ENCODE measurements at places on chromosomes 6 and 20.

- no peak for DNase-seq
These were observed 3.3 kb downstream of the FGD2 start for GRCh38 chr6:37008484-37009465.

GRCh38 chr6:19434065-19434464 is 403.1 kb upstream of the ID4 start:
- no peak for DNase-seq

- DNase-seq: no peak
These were observed 294.5 kb downstream of the ZFAND3 start for GRCh38 chr6:38113825-38114576.

GRCh38 chr6:54255886-54256285 is 52.4 kb upstream of the TINAG start:
- DNase-seq: no peak

DNA sequence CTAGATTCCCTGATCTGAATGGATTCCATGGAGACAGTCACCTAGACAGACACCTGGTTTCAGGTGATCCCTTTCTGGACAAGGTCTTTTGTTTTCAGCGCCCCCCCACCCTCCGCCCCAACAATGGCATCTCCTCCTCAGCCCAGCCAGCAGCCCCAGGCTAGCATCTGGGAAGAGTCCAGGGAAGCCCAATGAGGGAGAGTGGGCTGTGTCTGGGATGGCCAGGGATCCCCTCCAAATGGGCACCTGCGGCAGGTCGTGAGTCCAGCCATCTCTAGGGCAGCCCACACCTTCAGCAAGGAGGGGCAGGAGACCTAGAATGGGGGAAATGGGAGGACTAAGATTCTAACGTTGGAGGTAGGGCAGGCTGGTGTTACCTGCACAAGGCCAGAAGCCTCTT is 1.2 kb upstream of the SLC24A3 start:
- no peak for DNase-seq

DNA sequence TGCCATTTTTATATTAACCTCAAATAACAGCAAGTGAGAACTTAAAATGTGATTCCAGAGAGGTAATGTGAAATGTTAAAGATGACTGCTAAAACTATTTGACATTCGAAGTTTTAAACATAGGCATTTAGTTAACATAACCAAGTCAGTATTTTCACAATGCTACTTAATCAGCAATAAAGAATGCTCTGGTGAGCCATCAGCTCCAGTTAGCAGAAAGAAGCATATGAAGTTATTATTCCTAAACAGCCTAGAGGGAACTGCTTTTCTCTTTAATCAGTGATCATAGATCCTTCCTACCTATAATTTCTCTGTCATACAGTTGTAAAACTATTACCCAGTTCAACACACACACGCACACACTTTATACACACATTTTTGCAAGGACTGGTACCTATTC is 60.1 kb downstream of the MMS22L start:
- no peak for DNase-seq

- no peak for DNase-seq
These were observed 154.1 kb downstream of the FOXA2 start for GRCh38 chr20:22430154-22430745.

GRCh38 chr6:39407446-39407993 is 85.0 kb upstream of the KCNK16 start:
- no peak for DNase-seq

GRCh38 chr6:130377371-130377770 is 11.6 kb downstream of the TMEM200A start:
- no peak for DNase-seq

DNA sequence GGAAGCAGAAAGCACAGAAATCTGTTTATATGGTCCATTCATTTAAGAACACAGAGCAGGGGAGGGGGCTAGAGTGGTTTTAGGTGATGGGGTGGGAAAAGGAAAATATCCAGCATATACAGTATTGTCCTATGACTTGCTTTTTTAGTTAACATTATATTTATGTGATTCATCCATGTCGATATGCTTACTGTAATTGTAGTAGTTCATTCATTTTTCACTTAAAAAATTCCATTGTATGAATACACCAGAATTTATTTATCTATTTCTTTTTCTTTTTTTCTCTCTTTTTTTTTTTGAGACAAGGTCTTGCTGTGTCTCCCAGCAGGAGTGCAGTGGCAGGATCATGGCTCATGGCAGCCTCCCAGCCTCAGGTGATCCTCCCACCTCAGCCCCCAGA is 9.6 kb upstream of the PRIM2 start:
- DNase-seq: no peak

DNA sequence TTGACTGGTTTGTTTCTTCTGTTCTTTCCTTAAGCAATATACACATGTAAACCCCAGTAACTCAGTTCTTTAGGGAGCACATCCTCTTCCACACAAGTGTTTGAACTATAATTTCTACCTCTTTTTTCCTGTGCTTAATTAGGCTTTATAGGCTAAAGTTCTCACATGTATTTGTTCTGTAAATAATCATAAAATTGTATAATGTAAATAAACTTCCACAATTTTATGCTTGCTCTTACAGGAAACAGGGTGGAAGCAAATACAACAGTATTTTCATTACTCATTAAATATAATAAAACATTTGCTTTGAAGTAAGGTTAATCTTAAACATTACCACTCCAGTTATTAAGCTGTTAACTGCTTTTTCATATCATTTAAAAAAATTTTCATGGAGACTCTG is 26.9 kb downstream of the GPRC6A start:
- DNase-seq: no peak

DNA sequence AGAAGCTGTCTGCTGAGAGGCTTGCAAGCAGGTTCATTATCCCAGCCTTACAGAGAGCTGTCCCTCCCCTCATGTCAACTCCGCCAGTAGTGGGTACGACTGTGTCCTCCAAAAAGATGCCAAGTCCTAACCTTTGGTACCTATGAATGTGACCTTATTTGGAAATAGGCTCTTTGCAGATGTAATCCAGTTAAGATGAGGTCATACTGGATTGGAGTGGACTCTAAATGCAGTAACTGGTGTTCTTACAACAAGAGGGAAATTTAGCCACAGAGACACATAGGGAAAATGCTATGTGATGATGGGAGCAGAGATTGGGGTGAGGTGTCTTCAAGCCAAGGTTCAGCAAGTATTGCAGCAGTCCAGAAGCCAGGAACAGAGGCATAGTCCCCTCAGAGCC is 90.8 kb upstream of the FOXP4 start:
- DNase-seq: no peak

DNA sequence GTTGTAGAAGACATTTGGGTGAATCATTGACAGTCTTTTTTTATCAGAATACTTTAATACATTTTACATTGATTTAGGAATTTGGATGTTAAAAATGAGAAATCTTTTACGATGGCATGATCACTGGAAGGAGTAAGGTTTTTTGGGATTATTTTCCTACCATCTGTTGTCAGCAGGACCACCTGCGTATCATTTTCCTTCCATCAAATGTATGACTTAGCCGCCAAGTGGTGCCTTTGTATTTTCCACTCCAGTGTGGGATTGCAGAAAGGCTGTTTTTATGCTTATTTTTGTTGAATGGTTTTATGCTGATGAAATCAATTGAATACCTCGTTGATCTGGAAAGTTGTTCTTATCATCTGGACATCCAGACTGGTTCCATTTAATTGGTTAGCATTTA is 35.8 kb downstream of the AKAP12 start:
- no peak for DNase-seq

DNA sequence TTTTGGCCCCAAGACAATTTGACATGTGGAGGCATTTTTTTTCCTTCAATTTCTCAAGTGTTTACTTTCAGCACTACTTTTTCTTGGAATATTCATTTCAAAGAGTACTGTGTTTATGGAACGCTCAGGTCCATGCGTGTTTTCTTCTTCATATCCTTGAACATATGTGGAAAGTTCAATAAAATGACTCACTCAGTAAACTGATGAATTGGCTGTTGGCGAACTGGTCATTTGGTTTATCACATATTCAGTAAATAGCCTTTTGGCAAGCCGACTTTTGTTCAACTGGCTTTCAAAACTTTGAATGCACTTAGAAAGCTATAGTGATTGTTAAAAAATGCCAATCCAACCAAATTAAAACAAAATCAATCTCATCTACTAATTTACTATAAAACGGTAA is 964.6 kb upstream of the SLC35B3 start:
- DNase-seq: no peak

GRCh38 chr20:20367575-20368417 is at the start of gene INSM1:
TSS of gene INSM1 (plus strand) at chr20:20368104. CDS start at chr20:20368268, 164 bp downstream.
- DNase-seq: no peak

GRCh38 chr20:10379761-10380160 is 54.3 kb downstream of the MKKS start:
- no peak for DNase-seq

DNA sequence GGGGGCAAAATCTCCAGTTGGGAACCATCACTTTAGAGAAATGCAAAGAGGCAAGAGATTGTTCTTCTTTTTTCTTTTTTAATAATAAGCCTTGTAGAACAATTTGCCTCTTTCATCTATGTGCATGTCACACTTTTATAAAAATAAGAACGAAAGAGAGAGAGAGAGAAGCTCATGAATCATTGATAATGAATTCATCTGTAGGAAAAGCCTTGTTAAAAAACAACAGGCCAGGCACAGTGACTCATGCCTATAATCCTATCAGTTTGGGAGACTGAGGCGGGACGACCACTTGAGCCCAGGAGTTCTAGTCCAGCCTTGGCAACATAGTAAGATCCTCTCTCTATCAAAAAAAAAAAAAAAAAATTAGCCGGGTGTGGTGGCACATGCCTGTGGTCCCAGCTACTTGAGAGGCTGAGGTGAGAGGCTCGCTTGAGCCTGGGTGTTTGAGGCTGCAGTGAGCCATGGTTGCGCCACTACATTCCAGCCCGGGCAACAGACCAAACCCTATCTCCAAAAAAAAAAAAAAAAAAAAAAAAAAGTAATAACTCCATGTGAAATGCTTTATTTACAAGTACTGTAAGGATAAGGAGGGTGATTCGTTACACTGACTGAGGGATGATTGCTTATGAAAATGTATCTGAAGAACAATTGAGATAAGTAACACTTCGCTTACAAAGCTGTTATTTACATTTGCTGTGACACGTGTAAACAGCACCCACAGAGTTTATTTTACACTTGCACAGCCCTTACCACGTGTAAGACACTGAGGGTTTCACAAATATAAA is 6.0 kb downstream of the CCN5 start:
- no peak for DNase-seq

GRCh38 chr20:46268131-46268614 is 40.1 kb downstream of the CDH22 start:
- no peak for DNase-seq

DNA sequence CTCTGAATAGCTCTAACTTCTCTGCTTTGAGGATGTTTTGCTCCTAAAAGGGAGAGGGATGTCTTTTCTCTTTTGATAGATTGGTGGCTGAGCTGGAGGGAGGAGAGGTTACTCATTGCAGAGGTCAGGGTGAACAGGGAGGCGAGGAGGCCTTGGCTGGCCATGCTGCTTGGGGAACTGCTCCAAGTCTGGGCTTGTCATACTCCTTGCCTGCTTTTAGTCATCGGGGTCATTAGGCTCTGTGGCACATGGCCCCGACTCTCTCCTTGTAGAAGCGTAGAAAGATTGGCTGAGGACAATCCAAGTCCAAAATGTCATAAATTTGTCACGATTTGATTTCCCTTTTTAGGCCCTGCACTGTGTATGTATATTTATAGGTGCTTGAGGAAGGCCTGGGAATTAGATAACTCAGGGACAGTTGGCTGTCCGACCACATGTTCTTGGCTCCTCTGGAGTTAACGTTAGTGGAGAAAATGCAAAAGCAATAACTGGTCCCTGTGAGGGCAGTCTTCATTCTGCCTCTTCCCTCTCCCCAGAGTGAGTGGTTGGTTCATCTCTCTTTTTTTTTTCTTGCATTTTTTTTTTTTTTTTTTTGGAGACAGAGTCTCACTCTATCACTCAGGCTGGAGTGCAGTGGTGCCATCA is 160.1 kb downstream of the SCP2D1 start:
- DNase-seq: no peak

- DNase-seq: no peak
These were observed 7.0 kb downstream of the ADTRP start for GRCh38 chr6:11771473-11772048.

DNA sequence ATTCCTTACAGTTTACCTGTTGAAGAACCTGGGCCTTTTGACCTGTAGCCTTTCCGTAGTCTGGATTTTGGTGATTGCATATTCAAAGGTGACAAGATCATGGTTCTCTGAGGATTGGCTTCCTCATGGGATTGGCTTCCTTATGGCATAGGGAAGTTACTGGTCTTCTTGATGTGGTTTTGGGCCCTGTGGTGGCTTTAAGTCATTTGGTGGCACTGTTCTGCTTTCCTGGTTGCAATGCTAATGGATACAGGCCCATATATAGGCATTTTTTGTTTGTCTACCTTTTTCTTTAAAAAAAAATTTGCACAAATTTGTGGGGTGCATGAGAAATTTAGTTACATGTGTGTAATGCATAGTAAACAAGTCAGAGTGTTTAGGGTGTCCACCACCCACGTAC is 185.7 kb downstream of the CDKAL1 start:
- DNase-seq: no peak

DNA sequence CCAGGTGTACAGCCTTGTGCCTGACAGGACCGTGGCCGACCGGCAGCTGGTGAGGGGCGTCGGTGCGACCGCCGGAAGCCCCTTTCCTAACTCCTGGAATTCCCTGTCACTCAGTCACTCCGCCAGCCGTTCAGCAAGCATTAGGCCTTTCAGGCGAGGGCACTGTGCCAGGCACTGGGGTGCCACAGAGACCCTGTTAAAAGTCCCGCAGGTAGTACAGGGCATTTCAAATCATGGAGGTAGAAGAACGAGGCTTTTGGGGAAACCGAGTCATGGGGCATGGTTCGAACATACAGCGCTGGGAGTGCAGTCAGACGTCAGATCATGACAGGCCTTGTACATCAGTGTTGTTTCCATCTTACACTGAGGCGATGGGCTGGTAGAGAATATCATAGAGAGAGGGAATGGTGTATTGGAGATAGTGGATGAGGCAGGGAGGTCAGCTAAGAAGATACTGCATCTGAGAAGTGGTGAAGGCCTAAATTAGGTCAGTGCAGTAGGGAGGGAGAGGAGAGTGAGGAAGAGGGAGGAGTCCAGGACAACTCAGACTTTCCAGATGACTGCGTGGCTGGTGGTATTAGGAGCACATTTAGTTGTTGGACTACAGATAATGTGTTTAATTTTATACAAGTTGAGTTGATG is 892 bp upstream of the DXO start:
- DNase-seq: no peak

GRCh38 chr6:107020239-107020638 is 7.8 kb upstream of the MTRES1 start:
- no peak for DNase-seq

GRCh38 chr6:87639373-87639772 is 49.4 kb downstream of the ORC3 start:
- no peak for DNase-seq

- DNase-seq: no peak
These were observed 210.8 kb downstream of the TBC1D7 start for GRCh38 chr6:13117570-13117969.

DNA sequence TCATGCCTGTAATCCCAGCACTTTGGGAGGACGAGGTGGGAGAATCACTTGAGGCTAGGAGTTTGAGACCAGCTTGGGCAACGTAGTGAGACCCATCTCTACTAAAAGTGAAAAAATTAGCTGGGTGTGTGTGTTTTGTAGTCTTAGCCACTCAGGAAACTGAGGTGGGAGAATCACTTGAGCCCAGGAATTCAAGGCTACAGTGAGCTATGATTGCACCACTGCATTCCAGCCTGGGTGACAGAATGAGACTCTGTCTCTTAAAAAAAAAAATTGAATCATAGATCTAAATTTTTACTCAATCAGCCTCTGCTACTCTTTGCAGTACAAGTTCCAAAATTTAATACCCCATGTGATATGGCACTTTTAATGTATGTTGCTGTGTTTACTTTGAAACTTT is 121.6 kb downstream of the ARMC2 start:
- DNase-seq: no peak

- DNase-seq: no peak
These were observed 44.9 kb downstream of the PNLDC1 start for GRCh38 chr6:159844737-159845645.
